ENCODE measurements at places on chromosomes 13 and 19.

GRCh38 chr19:39401549-39402345, 4.9 kb upstream of the ZFP36 start:
- DNase-seq, result peak; percentile 52

DNA sequence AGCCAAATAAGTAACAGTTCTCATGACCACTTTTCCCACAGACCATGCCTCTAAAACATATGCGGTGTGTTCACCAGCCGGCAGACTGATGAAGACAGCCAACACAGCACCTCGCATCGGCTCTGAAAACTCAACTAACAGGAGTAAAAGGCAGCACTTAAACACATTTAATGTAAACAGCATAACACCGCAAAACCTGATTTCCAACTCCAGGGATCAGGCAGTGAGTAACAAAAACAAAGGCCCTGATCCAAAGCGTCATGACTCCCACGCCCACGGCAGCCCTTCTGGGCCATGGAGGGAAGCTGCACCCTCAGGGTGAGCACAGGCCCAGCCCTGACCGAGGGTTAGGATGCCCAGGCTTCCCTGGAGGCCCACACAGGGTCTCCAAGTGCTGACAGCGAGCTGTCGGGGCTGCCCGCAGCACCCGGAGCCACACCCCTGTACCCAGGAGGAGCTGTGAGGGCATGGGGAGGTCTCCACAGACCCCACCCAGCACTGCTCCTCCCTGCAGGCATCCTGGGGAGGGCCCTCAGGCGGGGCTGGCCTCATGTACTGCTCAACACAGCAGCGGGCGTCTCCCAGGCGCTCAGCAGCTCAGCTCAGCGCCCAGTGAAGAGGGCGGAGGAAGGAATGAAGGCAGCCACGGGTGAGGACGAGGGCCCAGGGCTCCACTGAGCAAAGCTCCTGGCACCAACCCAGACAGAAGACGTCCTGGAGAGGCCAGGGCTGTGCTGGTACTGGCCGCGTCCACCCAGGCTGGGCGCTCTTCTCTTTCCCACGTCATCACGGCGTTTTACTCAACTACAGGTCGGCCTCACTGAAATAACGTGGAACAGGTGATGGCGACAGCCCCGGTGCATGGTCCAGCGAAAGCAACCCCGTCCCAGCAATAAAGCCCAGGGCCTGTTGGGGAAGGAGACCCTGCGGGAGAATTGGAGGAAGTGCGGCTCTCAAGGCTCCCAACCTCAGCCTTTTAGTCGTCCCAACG, 53.7 kb downstream of the RASA3 start:
- peak; percentile 59 for DNase-seq

DNA sequence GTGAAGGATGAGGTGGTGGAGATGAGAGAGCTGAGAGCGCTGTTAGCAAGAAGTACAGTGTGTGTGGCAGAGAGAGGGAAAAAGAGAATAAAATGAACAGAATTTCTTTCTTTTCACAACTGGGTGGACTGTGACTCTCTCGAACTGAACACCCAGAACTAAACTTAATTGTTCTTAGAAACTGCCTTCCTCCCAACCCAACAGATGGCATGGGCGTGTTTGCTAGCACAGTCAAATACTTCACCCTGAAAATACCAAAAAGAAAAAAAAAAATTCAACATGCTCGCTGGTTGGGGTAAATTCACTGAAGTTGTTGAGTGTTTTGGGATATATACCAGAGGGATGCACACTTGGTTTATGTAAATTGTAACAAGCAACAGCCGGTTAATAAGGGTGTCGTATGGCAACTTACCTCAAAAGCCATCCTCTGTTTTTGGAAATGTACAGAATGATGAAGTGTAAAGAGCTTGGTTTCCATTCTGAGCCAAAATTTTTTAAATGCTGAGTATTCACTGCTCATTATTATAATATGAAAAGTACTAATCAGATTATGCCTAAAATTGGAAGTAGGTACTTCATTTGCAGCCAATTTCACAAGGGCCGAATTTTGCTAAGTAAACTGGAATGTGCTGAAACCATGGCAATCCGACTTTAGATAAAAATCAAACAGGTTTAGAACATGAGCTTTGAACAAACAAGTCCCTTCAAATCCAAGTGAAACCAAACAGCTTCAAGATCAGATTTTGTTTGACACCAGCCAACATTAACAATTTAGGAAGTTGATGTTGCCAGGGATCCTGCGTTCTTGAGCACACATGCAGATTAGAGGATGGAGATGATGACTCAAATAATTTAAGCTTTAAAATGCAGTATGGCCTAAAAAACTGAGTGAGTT, 115.8 kb downstream of the ZIC5 start:
- DNase-seq, result no peak

DNA sequence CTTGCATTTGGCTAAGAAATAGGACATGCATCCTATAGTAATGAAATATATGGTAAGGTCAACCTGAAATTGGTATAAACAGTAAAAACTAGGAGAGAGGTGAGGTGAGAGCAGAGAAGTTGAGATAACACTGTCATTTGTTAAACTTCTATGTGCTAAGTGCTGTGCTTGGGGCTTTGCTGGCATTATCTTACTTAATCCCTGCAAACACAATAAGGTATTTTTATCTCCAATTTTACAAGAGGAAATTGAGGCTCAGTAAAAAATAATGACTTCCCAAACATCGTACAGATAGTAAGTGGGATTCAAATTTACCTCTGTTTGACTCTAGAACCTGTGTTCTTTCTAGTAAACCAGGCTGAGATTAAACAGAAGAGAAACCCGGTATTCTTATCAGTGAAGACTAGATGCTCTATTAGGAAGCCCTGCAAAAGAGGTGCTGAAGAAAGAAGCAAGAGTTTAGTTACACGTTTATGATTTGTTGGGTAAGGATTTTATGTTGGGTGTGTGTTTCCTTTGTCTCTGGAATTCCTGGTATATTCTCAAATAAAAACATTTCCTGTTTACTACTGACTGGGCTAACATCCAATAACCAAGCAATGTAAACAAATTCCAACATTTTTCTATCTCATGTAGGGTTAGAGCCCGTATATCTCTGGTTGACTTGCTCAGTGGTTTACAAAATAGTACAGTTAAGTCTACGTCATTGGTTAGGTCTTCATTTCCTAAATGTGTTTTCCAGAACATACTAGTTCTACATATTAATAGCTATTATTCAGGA, 137.3 kb upstream of the FNDC3A start:
- DNase-seq, result no peak

GRCh38 chr13:51659276-51660127, 75.2 kb downstream of the WDFY2 start:
- no peak for DNase-seq

Data from fibroblast of skin of abdomen (primary cell).